ENCODE measurements at places on chromosomes 2 and 18.

DNA sequence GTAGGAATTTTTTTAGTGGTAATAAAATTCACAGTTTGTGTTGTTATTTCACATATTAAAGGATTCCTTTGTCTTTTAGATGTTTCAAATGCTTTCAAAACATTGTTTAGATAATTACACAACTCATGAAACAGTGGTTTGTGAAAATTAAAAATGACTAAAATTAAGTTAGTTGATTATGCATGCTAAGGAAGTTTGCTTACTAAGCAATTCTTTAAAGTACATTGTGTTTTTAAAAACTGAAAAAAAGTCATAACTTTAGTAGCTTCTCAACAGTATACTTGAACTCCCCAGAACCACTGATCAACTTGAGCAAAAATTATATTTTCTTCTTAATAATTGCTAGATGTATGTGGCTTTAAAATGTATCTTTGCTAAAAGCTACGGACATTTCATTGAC lies 298.4 kb upstream of the MC4R start:
- no peak for DNase-seq

DNA sequence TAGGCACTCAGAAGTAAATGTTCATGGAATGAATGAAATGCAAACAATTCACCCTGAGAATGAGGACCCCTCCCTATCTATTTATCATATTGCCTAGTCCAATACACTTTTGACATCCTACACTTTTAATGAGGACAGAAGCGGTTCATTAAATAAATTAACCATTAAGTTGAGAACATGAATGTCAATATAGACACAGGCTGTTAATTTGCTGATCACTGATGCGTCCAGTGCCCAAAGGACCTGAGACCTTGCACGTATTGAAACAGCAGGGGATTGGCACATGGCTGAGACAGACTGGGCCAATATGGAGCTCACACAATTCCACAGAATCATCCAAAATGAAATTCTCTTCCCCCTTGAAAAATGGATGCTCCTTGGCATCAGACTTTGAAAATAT lies 430.0 kb downstream of the SLC4A3 start:
- no peak for DNase-seq

DNA sequence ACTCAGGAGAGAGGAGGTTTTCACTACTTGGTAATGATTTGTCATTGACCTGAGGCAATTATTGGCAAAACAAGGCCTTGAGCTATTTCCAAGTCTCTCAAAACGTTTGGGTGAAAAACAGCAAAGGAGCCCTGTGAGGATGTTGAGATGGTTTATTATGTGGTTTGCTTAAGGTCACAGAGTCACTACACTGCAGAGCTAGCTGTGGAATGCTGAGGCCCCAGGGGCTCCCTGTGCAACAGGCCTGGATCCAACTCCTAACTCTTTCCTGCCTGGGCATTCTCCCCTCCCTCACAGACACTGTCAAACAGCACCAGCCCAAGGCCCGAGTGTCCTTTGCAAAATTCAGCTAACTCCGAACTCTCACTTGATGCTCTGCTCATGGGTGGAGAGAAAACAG lies 754.6 kb upstream of the SOX11 start:
- DNase-seq: no peak

- DNase-seq: no peak
These were observed 848.8 kb upstream of the KLHL29 start for GRCh38 chr2:22536133-22536532.

DNA sequence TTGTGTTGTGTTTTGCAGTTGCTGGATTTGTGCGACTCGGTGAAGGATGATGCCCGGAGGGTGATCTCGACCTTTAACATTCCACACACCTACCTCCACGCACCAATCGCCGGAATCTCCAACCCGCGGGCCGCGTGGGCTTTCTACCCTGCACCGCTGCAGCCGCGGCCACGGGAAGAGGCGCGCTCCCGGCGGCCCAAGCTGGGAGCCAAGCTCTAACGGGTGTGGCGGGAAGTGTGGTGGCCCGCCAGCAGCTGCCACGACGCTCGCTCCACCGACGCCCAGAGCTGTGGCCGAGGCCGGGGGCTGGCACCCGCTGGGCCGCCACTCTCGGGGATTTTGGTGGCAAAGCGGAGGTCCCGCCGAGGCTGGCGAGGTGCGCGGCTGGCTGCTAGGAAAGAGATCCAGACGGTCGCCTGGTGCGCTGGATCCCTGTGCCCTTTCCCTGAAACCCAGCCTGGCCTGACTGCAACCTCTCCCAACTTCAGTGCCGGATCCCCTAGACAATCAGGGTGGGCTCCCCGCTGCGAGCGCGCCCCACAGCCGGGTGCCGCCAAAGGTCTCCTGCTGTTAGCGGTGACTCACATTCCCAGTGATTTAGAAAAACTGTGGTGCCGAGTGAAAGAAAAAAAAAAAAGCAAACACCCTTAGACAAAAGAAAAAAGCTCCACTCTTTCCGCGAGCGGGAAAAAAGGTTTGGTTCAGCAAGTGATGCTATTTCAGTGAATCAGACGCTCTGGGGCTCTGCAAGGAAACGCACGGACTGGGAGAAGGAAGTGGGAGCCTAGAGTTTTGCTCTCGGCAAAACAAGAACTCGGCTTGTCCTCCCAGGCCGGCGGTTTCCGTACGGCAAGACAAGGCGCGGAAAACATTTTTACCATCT lies 2.9 kb upstream of the BCL2L11 start:
- no peak for DNase-seq

- DNase-seq: no peak
These were observed 217.5 kb downstream of the CYP26B1 start for GRCh38 chr2:71930049-71930681.

DNA sequence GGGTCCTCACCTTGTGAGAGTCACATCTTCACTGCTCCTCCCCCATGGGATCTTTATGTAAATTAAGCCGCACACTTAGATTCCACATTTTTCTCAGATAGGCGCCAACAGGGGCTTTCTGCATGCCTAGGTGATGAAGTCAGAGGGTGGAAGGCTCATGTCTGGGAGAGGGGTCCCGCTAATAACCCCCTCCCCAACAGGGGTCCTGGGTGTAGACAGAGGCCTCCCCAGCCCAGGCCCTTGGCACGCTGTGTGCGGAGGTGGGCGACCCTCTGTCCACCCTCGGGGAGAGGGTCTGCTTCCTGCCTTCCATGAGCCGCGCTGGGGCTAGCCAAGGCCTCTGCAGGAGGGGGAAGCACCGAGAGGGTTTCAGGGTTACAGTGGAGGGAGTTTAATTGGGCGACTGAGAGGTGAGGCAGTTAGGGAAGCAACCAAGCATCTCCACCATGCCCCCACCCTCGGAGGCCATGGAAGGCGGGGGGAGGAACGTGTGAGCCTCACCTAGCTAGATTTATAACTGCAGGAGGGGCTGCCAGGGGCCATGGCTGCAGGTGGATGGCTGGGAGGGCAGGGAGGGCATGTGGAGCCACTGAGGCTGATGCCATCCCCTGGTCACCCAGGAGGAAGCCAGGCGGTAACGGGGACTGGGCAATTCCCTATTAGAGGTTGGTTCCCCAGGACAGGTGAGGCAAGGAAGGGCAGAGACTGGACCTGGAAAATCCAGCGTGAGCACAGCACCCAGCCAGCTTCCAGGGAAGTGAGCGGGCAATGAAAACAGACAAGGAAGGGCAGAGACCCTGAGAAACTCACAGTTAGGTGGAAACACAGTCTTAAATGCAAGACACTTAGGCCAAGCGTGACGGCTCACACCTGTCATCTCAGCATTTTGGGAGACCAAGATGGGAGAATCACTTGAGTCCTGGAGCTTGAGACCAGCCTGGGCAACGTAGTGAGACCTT lies 7.7 kb upstream of the PXDN start:
- DNase-seq: no peak

GRCh38 chr2:240998995-240999791 lies 775 bp downstream of the SNED1 start:
- no peak for DNase-seq

GRCh38 chr2:74945788-74946331 lies 12.6 kb upstream of the POLE4 start:
- no peak for DNase-seq

DNA sequence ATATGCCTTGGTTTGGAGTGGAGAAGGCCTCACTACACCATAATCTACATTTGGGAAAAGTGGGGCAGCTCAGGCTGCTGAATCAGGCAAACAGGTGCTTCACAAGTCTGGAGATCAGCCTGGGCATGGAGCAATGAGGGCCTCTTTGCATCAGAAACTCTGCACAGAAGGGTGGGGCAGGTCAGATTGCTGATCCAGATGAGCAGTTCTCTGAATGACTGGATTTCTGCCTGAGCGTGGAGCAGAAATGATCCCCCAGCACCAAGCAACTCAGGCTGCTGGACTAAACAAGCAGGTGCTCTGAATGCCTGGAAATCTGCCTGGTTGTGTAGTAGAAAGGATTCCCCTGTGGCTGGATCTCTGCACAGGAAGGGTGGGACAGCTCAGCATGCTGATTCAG lies 605.3 kb upstream of the ZNF804A start:
- DNase-seq: no peak

DNA sequence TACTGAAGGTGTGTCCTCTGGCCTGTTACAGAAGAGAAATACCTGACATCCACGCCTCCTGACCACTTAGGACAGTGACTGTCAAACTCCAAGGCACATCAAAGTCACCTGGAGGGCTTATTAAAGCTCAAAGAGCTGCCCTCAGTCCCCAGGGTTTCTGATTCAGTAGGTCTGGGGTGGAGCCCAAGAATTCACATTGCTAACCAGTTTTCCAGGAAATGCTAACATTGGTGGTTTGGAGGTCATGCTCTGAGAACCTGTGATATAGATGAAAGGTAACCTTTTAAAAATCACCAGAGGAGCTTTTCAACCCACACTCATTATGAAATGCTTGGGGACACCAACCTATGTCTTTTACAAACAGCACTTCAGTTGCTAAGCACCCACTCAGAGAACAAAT lies 172.3 kb downstream of the ALK start:
- DNase-seq: no peak

DNA sequence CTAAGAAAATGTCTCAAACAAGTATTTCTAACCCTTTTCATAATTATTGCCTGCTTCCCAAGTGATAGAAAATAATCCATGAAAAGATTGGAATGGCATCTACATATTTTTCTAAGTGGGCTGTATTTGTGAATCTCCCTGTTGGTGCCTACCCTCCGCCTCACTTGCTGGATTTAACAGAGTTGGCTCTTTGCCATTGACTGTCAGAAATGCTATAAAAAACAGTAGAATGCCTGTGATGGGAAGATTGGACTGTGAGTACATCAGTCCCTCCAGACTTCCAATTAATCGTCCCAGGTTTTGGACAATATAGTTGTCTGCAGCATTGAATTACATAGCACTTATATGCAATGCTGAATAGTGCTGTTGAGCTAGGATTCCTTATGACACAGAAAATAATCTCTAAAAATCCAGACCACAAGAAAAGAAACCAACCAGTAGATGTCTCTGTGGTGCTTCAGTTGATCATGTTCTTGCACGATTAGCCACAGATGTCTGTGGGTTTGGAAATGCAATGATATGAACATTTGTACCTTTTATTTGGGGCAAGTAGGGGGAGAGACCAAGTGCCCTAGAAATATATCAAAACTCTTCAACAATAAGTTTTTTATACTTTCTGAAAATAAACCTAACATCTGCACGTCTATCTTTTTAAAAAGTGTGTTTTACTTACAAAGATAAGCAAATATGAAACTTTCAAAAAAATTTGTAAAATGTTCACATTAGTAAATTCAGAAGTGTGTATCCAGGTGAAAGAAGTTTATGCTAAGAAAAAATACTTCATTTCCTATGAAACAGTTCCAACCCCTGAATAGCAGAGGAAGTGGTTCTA lies 88.5 kb downstream of the DYNAP start:
- peak; percentile 74 for DNase-seq

GRCh38 chr2:216554286-216554685 lies 55.6 kb downstream of the RPL37A start:
- no peak for DNase-seq

- DNase-seq: no peak
These were observed 12.5 kb upstream of the HK2 start for GRCh38 chr2:74821177-74822126.

DNA sequence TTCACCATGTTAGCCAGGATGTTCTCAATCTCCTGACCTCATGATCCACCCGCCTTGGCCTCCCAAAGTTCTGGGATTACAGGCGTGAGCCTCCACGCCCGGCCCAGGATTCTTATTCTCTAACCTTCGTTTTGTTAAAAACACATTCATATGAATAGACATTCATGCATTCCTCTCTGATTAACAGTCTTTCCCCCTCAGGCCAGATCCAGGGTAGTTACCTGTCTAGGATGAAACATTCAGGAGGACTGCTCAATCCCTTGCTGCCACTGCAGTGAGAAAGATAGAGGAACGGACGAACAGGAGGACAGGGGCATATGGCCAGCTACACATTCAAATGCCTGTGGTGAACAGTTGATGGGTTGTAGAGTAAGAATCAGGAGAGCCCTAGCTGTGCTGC lies 39.6 kb upstream of the EPC2 start:
- DNase-seq: no peak

GRCh38 chr2:179562330-179562885 lies 297.8 kb upstream of the SESTD1 start:
- peak; percentile 48 for DNase-seq

- DNase-seq: no peak
These were observed 434.8 kb upstream of the SLC8A1 start for GRCh38 chr2:40886655-40887054.

- DNase-seq: no peak
These were observed 21.6 kb downstream of the CUL3 start for GRCh38 chr2:224563537-224563936.

DNA sequence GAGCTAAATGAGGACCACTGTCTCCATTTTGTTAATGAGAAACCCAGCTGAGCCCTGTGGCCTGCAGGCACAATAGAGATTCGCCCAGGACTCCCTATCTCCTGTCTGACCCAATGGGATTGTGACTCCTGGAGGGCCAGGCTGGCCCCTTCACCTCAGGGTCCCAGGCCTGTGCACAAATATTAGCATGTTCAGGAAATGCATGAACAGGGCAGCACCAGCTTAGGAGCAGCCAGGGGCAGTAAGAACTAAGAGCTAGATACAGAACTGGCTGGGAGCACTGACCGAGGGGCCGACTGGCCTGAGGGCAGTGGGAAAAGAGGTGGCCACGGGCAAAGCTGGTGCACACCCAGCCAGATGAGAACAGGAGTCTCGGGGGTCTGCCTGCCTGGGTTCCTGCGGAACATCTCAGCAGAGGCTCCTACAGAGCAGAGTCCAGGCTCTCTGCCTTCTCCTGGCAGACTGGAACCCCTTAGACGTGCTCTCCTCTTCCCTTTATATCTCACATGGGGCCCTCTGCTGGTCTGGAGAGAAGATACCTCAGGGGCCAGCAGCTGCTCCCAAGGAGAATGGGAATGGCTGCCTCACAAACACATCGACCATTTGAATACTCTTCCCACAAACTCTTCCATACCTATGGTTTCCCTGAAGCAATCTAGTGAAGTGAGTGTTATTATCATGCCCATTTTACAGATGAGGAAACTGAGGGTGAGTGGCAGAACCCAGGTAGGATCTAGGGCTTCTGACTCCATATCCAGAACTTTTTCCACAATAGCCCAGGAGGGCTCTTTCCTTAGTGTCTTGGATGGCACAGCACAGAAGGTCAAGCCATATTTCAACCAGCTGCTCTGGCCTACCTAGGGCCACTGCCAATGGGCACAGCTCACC lies 77.6 kb upstream of the OTOF start:
- peak; percentile 18 for DNase-seq

- no peak for DNase-seq
These were observed 64.0 kb upstream of the ST8SIA5 start for GRCh38 chr18:46820863-46821262.

Data from NCI-H524 (cell line).